Activated CD4-positive, alpha-beta T cell treated with anti-CD3 and anti-CD28 coated beads, Interleukin-2, amount 50 U/mL, for 24 hours (primary cell): ENCODE measurements at places on chromosomes 5 and 9.

DNA sequence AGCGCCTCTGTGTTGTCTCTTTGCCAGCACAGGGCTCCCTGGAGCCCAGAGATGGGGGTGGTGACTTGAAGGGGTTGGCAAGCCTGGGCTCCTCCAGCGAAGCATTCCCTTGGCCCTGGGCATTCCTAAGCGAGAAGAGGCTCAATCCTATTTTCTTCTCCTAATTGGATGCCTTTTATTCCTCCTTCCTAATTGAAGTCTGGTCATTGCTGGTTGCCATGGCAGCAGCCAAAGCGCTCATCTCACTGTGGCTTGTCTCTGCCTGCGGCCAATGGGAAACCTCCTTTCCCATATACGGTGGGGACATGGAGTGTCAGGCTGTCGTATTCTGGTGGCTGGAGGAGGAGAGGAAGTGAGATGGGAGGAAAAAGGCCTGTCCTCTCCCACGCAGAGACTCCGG lies 52.3 kb upstream of the RARS1 start:
- DNase-seq: no peak

GRCh38 chr9:87891754-87892153 lies 9.1 kb downstream of the SPATA31E1 start:
- DNase-seq: no peak

DNA sequence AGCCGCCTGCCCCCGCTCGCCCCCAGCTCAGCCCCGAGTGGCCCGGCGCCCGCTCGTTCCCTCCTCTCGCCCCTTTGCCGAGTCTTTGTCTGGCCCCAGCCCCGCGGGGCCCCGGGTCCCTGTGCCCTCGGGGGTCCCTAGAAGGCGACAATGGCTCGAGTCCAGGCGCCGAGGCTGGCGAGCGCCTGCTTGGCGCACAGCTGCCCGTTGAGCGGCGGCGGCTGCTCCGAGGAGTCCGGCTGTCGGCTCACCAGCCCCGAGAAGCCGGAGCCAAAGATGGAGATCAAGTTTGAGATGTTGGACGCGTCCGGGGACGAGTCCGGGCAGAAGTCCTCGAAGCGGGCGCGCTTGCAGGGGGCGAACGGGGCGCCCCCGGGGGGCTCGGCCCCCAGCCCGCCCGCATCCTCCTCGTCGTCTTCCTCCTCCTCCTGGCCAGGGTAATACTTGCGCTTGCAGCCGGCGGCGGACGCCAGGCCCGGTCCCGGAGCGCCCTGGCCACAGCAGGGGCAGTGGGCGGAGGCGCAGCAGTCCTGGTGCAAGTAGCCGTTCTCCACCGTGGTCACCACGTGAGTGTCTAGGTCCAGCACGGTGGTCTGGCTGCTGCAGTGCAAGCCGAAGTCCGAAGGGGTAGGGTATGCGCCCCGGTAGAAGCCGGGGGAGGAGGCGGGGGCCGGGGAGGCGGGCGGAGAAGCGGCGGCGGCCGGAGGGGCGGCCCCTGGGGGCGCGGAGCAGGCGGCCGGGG lies 1.2 kb downstream of the IER5L start:
- no peak for DNase-seq

- no peak for DNase-seq
Measured at GRCh38 chr5:109805472-109805871, 115.7 kb downstream of the MAN2A1 start.

DNA sequence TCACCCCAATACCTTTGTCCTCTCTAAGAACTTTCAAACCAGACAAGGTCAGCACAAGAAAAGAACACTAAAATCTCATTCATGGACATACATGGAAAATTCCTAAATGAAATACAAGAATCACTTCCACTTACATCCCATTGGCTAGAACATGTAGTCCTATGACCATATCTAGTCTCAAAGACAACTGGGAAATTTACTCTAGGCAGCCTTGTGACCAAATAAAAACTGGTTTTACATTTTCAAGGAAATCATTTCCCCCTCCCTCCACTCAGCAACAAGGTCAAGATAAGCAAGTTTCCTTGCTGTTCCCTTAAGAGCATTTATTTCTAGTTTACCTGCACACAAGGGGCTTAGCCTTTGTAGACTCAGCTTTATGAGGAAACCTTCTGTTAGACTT lies 20.3 kb upstream of the SERINC5 start:
- no peak for DNase-seq

GRCh38 chr5:36384845-36385244 lies 83.1 kb upstream of the RANBP3L start:
- no peak for DNase-seq

- no peak for DNase-seq
Measured at GRCh38 chr5:169717288-169717687, 80.2 kb downstream of the DOCK2 start.

- no peak for DNase-seq
Measured at GRCh38 chr9:34454571-34455065, 3.8 kb downstream of the FAM219A start.

DNA sequence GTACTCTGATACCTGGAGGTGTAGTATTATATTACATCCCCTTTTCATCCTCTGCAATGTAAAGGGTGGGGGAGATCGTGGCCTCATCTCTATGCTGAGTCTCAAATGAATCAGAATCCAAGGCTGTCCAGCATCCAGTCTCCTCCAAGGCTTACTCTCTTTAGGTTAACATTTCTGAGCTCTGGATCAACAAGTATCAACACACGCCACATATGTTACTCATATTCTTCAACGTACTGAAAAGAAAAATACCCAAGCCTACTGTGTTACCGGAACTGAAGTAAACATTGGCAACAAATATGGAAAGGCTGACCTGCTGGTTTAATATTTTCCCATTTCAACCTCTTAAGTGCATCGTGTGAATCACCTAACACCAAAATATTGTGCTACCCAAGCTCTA lies 241.8 kb downstream of the GAS1 start:
- DNase-seq: no peak

- DNase-seq: no peak
Measured at GRCh38 chr9:87602933-87603643, 105.4 kb downstream of the DAPK1 start.

GRCh38 chr5:33468775-33469435 lies 28.1 kb downstream of the TARS1 start:
- DNase-seq: no peak

- DNase-seq: no peak
Measured at GRCh38 chr5:40442346-40442745, 237.4 kb upstream of the PTGER4 start.

GRCh38 chr5:51388488-51389287 lies 5.4 kb downstream of the ISL1 start:
- DNase-seq: no peak

- DNase-seq: no peak
Measured at GRCh38 chr9:3856592-3856991, 330.8 kb upstream of the RFX3 start.

DNA sequence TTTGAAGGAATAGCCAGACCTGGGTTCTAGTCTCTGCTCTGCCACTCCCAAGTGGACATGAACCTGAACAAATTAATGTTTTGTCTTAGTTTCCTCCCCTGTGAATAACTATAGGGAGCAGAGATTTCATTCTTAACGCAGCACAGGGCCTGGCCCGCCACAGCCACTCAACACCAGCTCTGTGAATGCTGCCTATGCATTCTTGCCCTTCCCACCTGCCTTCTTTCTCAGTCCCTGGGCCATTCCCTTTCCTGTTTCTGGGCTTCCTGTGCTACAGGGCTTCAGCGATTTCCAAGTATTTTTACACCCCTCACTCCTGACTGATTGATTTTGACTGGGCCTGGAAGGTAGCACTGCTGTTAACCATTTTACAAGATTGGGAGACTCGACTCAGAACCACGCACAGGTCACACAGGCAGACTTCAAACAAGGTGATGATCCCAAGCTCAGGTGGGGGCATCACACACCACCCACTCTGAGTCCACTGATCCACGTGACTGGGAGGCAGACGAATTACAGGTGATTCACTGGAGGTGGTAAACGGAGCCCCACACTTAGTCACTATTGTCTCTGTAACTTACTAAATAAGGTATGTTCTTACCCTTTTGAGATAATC lies 21.4 kb downstream of the PTPN3 start:
- DNase-seq: no peak

DNA sequence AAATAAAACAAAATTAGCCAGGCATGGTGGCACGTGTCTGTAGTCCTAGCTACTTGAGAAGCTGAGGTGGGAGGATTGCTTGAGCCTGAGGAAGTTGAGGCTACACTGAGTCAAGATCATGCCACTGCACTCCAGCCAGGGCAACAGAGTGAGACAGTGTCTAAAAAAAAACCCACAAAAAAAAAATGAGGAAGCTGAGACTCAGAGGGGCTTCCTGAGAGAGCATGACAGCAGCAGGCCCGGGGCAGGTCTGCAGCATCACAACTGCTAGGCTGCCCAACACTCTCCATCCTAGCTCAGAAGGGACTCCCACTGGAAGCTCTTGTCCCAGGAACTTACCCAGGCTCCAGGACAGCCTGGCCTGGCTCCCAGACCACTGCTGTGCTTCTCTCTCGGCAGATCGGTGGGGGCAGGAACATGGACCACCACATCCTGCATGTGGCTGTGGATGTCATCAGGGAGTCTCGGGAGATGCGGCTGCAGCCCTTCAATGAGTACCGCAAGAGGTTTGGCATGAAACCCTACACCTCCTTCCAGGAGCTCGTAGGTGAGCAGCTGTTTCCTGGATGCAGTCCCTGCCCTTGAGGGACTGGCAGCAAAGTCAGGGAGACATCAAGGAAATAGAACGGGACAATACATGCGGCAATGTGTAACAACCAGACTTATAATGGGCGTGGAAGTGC lies 19.1 kb downstream of the PTGS1 start:
- DNase-seq: no peak

- DNase-seq: no peak
Measured at GRCh38 chr5:137374110-137374714, 124.9 kb downstream of the SPOCK1 start.

DNA sequence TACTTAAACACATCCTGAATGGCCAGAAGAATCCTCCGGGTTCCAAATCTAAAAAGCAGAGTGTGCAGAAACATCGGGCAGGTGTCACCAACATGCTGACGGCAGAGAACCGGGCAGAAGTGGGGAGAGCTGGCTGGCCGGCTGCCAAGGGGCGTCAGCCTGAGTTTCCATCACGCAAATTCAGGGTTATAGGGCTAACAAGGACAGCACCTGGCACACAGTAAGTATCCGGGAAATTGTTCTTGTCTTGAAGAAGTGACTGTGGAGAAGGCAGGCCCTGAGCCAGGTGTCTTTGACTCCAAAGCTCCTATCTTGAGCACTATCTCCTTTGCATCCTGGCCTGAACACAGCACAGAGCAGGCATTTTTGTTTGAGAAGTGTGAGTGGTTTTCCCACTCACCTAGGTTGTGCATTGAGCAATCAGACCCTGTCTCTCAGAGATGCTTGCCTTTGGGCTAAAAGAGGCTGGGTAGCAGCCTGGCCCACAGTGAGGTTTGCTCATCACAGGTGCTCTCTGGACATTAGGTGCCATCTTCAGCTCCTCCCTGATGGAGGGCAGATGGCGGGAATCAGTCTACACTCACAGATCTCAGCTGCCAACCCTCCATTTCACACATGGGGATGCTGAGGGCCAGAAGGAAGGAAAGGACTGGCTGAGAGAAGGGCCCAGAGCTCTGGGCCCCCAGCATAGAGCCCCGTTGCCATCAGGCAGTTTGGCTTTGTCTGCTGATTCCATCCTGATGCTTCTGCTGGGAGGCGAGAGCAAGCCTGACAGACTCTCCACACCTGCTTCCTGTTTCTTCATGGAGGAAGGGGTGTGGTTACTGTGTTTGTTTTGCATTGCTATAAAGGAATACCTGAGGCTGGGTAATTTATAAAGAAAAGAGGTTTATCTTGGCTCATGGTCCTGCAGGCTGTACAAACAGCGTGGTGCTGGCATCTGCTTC lies 52.8 kb downstream of the WHRN start:
- no peak for DNase-seq

DNA sequence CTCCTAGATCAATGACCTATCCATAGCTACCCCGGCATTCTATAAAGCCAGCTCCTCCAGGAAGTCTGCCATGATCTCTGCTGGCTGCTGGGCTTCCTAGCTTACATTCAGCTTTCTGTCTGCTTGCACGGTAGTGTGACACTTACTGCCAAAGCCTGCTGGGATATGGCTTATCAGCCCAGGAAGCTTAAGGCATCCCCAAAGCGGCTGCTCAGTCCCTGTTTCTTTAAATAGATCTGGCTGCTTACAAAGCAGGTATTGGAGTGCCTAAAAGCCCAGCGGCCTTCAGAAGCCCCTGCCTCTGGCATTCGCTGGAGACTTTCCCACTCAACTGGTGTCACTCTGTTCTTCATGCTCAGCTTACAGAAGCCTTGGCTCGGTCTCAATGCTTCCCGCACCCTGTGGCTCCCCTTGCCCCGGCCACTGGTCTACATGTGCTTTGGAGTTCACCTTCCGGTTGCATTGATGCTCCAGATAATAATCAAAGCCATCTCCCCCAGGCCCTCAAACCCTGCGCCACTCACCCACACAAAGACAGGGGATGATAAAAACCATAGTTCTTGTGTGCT lies 31.3 kb upstream of the STRBP start:
- DNase-seq: no peak

GRCh38 chr5:168608821-168609220 lies 29.7 kb upstream of the PANK3 start:
- DNase-seq: no peak

GRCh38 chr5:67085616-67086015 lies 111.0 kb downstream of the CD180 start:
- no peak for DNase-seq

GRCh38 chr9:136994180-136994887 lies 2.0 kb downstream of the CLIC3 start:
- no peak for DNase-seq

DNA sequence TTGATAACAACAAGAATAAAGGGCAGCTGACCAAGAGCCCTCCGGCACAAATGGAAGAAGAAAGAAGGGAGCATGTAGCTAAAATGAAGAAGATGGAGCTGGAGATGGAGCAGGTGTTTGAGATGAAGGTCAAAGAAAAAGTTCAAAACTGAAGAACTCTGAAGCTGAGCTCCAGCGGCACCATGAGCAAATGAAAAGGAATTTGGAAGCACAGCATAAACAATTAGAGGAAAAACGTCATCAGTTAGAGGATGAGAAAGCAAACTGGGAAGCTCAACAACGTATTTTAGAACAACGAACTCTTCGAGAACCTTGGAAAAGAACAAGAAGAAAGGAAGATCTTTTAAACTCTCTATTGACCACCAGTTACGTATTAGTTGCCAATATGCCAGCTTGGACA lies 100.9 kb downstream of the GABBR2 start:
- no peak for DNase-seq

- DNase-seq: no peak
Measured at GRCh38 chr9:109797006-109797405, 17.0 kb downstream of the PALM2AKAP2 start.

DNA sequence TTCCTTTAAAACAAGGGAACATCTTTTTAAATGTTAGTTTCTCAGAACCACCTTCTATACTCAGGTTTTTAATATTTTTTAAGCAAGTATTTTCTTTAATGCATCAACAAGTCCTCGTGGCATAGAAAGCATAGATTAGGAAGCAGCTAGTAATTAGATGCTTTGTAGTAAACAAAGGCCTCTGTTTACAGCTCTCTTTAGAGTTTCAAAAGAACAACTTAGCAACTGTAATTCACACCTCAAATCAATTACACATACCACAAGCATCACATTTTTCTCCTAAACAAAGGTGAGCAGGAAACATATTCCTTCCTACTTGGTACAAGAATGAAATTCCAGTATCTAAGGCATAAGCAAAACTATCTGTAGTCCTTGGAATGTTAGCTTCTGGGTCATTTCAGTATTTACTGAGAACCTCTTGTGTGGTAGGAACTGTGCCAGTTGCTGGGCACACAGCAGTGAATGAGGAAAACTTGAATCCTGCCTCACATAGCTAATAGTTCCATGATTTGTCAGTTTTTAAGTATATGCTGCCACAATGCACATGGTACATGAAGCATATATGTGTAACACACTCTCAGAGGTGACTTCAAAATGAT lies 249.1 kb downstream of the CEMIP2 start:
- DNase-seq: no peak
